Activated naive CD8-positive, alpha-beta T cell treated with anti-CD3 and anti-CD28 coated beads for 36 hours (primary cell): ENCODE measurements at places on chromosomes 11 and 22. TPM values are rescaled to one million over a fixed set of nuclear protein-coding genes. Genes with fewer than 3 reads are reported as not detected.

GRCh38 chr11:36304351-36304750 is 8.3 kb downstream of the PRR5L start:
- H3K36me3 ChIP-seq: peaks cover 3% of the 10 kb centered on the region
- no peaks in the 10 kb centered on the region for H3K4me1 ChIP-seq
- H3K27ac ChIP-seq: no peak overlapping the region
- DNase-seq: no peak

DNA sequence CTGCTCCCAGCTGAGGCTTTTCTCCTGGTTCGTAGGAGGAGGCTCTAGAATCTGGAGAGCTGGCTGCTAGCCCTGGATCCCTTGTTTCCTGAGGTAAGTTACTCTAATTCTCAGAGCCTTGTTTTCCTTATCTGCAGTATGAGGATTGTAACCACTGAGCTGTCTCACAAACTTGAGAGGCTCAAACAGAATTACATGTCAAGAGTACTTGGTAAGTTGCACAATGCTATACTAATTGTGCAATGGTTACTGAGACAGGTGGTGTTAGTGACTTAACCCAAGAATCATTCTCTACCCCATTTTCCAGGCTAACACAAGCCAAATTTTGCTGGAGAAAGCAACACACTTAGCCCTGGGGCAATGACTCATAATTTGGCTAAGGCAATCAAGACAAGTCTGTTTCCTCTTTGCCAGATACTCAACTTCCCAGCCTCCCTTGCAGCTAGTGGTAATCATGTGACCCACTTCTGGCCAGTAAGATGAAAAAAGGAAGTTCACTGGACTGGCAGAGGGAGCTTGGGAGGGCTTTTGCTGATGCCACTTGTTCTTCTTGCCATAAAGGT is 348.0 kb downstream of the TENM4 start:
- no peak for DNase-seq
- no peaks in the 10 kb centered on the region for H3K36me3 ChIP-seq
- H3K4me1 ChIP-seq: no peaks in the 10 kb centered on the region
- no peak overlapping the region for H3K4me3 ChIP-seq

- no peaks in the 10 kb centered on the region for H3K27me3 ChIP-seq
- peaks cover 9% of the 10 kb centered on the region for H3K4me1 ChIP-seq
- no peak overlapping the region for H3K4me3 ChIP-seq
These were observed 13.6 kb downstream of the MRPL21 start for GRCh38 chr11:68889948-68890446.

DNA sequence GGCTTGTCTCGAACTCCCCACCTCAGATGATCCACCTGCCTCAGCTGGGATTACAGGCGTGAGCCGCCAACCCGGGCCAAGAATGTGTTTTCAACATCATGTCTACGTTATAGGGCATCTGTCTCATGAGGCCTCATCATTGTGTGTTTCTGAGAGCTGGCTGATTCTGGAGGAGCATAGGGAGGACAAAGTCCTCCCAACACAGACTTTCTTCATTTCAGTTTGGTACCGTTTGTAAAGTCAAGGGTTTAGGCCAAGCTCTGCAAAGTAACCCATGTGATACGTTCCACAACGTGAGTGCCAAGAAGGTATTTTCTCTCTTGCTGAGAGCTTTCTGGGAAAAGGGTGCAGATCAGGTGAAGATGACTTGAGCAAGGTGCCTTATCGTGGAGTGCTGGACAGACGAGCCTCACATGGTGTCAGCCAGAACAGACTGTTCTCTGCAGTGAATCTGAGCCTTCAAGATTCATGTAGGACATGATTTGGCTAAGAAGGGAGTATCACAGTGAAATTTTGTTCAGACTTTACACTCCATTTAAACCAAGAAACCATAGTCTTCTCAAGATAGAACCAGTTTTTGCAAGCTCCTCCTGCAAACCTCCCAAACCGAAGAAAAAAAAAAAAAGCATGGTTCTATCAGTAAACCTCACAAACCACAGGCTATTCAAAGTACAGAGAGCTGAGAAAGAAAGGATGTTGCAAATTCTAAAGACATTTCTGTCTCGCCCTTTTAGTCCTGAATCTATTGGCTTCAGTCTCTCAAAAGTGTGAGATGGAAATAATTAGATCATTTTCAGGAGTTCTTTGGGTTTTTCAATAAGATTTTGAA is 71.7 kb downstream of the DBX1 start:
- no peaks in the 10 kb centered on the region for H3K36me3 ChIP-seq
- H3K27me3 ChIP-seq: peaks cover 12% of the 10 kb centered on the region
- no peak for DNase-seq
- no peak overlapping the region for H3K4me3 ChIP-seq
- H3K27ac ChIP-seq: no peak overlapping the region
- peaks cover 17% of the 10 kb centered on the region for H3K4me1 ChIP-seq

- peaks cover 6% of the 10 kb centered on the region for H3K4me1 ChIP-seq
- H3K27me3 ChIP-seq: peaks cover 30% of the 10 kb centered on the region
- H3K27ac ChIP-seq: no peak overlapping the region
- no peak for DNase-seq
- no peak overlapping the region for H3K4me3 ChIP-seq
These were observed 5.4 kb upstream of the CSDC2 start for GRCh38 chr22:41555325-41555982.

- no peaks in the 10 kb centered on the region for H3K27me3 ChIP-seq
- no peaks in the 10 kb centered on the region for H3K36me3 ChIP-seq
- H3K4me1 ChIP-seq: no peaks in the 10 kb centered on the region
- no peak overlapping the region for H3K4me3 ChIP-seq
These were observed 12.7 kb upstream of the CHORDC1 start for GRCh38 chr11:90235526-90235925.

DNA sequence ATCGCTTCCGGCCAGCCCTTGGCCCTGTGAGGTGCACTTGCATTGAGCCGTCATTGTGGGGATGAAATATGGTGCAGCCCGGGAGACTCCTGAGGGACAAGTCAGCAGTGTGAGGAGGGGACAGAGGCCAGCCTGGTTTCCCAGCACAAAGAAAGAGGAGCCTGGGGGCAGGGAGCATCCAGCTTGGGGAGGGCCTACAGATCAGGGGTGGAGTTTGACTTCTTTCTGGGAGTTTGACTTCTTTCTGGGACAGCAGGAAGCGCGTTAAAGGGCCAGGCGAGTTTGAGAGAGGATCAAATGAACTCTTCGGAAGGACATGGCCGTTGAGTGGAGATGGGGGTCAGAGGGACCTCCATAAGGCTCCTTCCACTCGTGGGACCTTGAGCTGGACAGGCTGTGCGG is 91.9 kb downstream of the LRRC32 start:
- no peak for DNase-seq
- no peak overlapping the region for H3K4me3 ChIP-seq

GRCh38 chr11:64621283-64622019 is 30.4 kb downstream of the SLC22A12 start:
- H3K27me3 ChIP-seq: no peaks in the 10 kb centered on the region
- H3K36me3 ChIP-seq: no peaks in the 10 kb centered on the region
- no peaks in the 10 kb centered on the region for H3K4me1 ChIP-seq
- no peak overlapping the region for H3K27ac ChIP-seq
- DNase-seq: no peak
- H3K4me3 ChIP-seq: no peak overlapping the region

- H3K27ac ChIP-seq: no peak overlapping the region
- H3K4me3 ChIP-seq: no peak overlapping the region
- H3K4me1 ChIP-seq: no peaks in the 10 kb centered on the region
- peaks cover 1% of the 10 kb centered on the region for H3K36me3 ChIP-seq
These were observed 18.5 kb downstream of the RNH1 start for GRCh38 chr11:488579-488978.

The SERPINH1 gene
- total RNA-seq: 18.9 TPM

DNA sequence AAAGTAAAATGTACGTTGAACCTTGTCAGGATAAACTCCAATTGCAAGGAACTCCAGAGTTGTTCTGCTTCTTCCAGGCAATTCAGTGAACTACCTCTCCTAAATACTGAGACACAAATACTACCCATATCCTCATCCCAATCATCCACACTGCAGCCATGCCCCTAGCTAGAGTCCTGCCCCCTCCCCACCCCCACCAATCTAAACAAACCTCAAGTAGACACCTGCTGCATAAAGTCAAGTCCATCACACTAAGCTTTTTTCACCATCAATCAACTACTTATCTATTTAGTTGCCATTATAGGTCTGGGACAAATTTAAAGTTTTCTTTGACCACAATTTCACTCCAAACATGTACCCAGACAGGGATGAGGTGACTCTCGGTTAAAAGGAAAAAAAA is 93.2 kb upstream of the APOA1 start:
- H3K36me3 ChIP-seq: peaks cover 18% of the 10 kb centered on the region
- no peaks in the 10 kb centered on the region for H3K27me3 ChIP-seq
- H3K4me1 ChIP-seq: peaks cover 72% of the 10 kb centered on the region
- DNase-seq: no peak
- peak overlapping the region; percentile 85 for H3K27ac ChIP-seq

DNA sequence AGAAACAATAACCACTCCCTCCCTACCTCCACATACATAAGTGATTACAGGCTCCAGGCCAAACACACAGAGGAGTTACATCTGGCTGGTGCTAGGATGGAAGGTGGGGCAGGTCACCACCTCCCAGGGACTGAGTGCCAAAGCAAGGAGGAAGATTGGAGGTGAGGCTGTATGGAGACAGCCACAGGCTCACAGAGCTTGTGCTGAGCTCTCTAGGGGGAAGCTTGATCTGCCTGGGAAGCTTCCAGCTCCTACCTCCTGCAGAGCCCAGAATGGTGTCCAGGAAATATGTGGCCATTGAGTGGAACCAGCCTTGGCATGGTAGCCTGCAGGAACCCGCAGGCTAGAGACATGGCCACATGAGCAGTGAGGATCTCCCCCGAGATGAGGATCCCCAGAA is 3.6 kb upstream of the MED15 start:
- DNase-seq: no peak
- H3K27ac ChIP-seq: no peak overlapping the region
- peaks cover 10% of the 10 kb centered on the region for H3K36me3 ChIP-seq
- H3K4me3 ChIP-seq: no peak overlapping the region
- no peaks in the 10 kb centered on the region for H3K27me3 ChIP-seq
- H3K4me1 ChIP-seq: peaks cover 15% of the 10 kb centered on the region
